ENCODE measurements at places on chromosomes 4 and X.

GRCh38 chr4:141659539-141659938 is 23.2 kb downstream of the IL15 start:
- DNase-seq: no peak

DNA sequence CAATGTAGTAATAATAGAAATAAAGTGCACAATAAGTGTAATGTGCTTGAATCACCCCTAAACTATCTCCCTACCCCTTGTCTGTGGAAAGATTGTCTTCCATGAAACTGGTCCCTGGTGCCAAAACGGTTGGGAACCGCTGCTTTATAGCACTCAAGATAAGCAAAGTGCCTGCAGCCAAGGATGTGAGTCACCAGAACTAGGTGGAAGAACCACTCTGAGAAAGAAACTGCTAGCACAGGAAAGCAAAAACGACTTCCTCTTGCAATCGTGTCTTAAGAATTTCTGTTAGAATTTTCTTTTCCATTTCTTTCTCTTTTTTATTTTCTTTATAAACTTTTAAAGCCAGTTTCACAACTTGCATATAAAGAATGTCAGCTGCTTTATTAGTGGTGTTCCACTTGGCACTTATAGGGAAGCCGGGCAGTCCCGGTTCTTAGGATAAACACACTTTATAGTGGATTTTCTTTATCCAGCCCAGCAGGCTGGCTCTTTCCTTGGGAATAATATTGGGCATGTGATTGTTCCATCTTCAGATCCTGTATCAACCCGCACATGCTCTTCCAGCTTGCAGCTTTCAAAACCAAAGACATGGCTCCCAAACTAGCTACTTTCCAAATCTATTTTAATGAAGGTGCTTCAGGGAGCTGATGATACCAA is 32.3 kb upstream of the CXCL8 start:
- DNase-seq: no peak

DNA sequence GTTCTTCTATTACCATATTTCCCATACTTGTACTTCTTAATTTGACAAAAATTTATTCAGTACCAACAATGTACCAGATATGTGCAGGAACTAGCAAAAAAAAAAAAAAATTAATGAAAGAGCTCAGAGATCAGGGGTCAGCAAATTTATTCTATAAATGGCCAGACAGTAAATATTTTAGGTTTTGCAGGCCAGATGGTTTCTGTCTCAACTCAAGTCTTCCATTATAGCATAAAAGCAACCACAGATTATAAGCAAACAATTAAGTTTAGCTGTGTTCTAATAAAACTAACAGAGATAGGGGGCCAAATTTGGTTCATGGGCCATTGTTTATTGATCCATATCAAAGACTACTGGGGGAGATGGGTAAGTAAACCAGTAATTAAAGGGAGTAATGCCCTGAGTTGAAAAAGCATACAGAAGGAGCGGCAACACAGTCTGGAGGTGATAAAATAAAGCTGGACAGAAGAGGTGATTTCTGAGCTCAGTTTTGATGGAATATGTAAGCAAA is 19.3 kb downstream of the NEK1 start:
- DNase-seq: no peak

DNA sequence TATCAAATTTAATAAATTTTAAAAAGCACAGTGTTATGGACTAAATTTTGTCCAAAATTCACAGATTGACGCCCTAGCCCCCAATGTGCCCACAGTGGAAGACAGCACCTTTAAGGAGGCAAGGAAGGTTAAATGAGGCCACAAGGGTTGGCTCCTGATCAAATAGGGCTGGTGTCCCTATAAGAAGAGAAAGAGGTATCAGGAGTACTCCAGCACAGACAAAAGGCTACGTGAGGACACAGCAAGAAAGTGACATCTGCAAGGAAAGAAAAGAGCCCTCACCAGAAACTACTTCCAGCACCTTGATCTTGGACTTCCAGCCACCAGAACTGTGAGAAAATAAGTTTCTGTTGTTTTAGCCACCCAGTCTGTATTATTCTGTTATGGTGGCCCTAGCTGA is 48.8 kb downstream of the FAM13A start:
- no peak for DNase-seq

DNA sequence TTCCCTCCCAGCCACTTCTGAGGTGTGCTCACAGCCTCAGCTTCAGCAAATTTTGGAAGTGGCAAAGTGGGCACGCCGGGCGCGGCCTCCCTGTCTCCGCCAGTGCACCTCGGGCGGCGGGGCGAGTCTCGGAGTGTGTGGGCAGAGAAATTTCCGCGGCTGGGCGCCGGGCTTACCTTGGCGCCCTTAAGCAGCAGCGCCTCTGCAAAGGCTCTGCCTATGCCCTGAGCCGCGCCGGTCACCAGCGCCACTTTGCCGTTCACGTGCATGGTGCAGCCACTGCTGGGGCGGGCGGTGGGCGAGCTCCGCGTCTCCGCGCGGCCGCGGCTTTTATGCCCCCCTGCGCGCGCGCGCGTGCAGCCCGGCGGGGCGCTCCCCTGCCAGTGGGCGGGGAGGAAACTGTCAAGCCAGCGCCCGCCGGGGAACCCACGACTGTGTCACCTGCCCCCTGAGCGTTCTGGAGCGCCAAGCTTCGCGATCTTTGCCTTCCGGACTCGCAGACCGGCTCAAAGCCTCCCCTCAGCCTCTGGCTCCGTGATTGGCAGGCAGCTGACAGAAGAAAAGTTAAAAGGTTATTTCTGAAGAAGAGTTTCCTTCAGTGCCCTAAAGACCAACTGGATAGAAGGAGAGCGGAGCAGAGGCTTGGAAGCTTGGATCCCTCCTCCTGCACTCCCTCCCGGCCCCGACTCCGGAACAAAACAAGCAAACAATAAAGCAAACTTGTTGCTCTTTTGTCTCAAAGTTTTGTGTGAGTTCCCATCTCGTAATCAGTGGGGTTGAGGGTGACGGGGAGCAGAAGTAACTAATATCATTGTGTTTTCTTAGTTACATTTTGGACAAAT is at the start of gene HPGD:
Gene HPGD, minus strand, starts transcription at position 306 of the 842 bp plus-strand sequence. Its CDS starts 37 bp downstream, at position 269.
- peak; percentile 41 for DNase-seq

DNA sequence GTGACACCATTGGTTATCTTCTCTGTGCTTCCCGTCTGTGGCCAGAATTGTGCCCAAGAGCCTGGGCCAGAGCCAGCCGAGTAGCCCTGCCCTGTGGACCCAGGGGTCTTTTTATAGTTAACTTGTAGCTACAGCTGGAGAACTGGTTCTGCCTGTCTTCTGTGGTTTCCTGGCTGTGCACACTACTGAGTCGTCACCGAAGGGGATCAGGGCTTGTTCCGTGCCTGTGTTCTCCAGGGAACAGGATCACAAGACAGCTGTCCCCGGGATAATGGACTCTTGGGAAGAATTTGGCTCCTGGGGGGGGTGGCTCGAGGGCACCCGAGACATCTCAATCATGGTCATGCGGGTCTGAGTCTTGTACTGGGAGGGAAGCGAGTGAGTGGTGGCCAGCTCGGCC is 22.1 kb upstream of the OPN1LW start:
- DNase-seq: no peak

GRCh38 chr4:137474711-137475301 is 57.5 kb downstream of the PCDH18 start:
- no peak for DNase-seq

DNA sequence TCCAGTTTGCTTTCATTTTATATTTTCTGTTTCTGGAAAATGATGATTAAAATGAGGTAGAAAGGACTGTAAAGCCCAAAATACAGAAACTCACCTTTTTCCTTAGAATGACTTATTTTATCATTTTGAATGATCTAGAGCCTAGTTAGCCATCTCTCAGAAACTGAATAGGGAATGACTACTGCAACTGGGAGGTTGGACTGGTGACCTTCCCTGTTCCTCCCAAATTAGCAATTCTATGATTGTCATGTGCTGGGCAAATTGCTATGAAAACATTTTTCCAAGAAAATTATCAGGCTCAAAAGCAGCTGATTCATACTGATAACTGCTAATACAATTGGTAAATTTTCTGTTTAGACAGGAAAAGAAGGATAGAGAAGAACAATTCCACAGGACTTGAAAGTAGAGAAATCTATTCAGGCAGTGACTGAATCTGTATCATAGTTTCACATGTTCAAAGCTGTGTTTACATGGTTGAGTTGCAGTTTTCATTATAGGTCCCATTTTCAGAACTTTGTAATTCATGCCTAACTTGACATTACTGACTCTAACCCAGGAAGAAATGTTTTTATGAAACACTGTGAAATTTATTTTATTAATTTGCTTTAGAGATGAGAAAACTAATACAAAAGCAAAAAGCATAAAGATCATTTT is 43.4 kb upstream of the SEC24B start:
- DNase-seq: no peak

- DNase-seq: no peak
Measured at GRCh38 chr4:159212675-159213293, 109.9 kb downstream of the RAPGEF2 start.

GRCh38 chr4:87353592-87353991 is 30.9 kb upstream of the HSD17B13 start:
- peak; percentile 23 for DNase-seq

- DNase-seq: no peak
Measured at GRCh38 chr4:187586892-187587291, 408.7 kb upstream of the ZFP42 start.

GRCh38 chrX:110825972-110826371 is 30.4 kb upstream of the CHRDL1 start:
- DNase-seq: no peak

DNA sequence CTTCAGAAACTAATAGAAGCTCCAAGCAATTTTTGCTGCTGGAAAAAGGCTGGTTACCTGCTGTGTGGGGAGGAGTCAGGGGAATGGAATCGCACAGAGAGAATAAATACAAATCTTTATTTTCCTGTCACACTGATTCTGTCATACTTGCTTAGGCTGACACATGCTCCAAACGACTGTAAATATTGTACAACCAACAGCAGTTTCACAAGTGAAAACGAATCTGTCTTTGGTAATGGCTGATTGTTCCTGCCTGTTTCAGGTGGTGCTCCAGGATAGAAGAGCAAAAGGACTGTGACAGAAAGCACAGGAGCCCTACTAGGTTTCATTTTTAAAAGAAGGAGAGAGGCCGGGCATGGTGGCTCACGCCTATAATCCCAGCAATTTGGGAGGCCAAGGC is 125.5 kb upstream of the DCLK2 start:
- DNase-seq: no peak

- no peak for DNase-seq
Measured at GRCh38 chrX:68833855-68834331, 5.1 kb downstream of the EFNB1 start.

DNA sequence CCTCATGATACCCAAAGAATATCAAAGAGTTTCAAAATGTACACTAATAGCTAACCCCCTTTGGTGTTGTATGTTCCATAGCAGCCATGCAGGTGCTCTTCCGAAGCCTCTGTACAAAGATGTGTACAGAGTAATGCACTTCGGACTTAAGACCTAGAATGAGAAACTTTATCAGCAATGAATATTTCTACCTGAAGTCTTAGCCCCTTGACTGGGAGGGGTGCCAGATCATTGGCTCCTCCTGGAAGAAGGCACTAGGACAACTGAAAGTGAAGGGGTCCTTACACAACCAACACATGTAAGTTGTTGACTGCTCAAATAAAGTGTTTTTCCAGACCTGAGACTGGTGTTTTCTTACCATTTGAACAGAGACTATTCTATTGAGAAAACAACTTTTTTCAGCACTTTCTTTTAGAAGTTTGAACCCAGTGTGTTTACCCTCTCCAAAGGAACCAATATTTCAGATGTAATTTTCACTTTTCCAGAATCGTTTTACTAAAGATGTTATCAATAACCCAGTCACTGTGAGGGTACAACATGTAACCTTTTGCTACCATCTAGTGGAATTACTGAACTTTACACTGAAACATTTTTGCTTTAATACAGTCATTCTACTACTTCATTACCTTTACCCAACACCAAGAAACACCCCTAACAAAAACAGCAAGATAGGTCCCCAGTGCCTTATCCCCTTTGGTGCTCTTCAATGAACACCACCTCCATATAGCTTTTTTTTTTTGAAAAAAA is 33.3 kb upstream of the PRDX4 start:
- no peak for DNase-seq

- DNase-seq: peak; percentile 18
Measured at GRCh38 chrX:78329486-78329885, 2.1 kb upstream of the CYSLTR1 start.

DNA sequence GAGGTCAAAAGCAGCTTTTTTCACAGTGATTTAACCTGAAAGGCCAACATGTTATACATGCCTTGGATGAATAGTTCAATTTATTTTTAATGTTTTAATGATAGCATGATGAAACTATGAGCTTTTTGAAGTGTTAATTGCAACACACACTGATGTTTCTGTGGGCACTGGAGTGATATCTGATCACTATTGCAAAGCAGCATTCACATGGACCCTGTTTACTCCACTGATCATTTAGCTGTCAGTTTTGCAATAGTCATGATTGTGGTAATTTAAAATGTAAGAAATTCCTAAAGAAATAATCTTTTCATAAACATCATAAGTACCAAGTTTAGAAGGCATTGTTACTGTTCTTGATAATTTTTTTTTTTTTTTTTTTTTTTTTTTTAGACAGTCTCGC is 74.1 kb downstream of the ARSJ start:
- no peak for DNase-seq

DNA sequence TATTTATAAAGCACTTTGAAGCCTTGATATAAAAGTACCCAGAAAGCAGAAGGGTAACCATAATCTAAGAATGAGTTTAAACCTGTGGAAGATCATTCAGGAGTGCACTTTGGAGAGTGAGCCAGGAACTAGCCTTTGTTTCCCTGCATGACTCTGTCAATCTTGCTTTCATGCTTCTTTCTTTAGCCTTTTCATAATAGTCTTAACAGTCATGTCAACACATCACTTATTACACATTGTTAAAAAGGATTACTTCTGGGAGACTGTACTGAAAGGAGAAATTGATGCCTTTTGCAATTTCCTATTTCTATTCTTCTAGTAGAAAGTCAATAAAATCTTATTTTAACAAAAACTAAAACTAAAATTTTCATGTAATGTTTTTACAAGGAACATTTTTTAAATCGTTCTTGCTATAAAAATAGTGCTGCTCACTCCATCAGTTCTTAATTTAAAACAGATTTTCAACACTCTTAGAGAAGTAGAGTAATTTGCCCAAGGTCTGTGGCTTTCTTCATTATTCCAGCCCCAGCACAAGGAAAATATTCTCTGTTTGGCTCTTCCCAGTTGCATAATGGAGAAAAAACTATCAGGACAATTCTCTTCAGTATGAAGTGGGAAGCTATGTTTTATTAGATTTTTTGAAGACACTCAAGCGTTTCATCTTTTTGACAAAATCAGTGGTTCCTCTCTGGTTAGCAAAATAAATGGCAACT is 35.4 kb upstream of the SPP1 start:
- DNase-seq: no peak

GRCh38 chrX:17266136-17266535 is 108.9 kb upstream of the NHS start:
- no peak for DNase-seq

All from activated CD4-positive, alpha-beta T cell treated with anti-CD3 and anti-CD28 coated beads, Interleukin-2, amount 50 U/mL, for 1 hour (primary cell).